ENCODE measurements at places on chromosomes 3 and 15. TPM values are rescaled to one million over a fixed set of nuclear protein-coding genes. Genes with fewer than 3 reads are reported as not detected.

DNA sequence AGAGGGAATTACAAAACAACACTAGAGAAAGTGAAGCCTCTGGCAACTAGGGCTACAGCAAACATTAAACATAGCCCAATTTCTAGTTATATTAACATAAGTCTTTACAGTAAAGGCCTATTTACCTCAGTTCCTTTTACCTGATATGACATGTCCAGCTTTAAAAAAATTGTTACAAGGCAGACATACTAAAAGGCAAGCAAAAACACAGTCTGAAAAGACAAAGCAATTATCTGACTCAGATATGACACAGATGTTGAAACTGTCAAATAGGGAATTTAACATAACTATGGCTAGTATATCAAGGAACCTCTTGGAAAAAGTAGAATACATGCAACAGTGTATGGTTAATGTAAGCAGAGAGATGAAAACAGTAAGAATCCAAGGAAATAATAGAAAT lies 238.6 kb downstream of the RAP2B start:
- no peak overlapping the region for H3K27ac ChIP-seq
- no peak for DNase-seq
- H3K36me3 ChIP-seq, result no peaks in the 10 kb centered on the region
- H3K4me1 ChIP-seq, result no peaks in the 10 kb centered on the region
- H3K27me3 ChIP-seq, result no peaks in the 10 kb centered on the region

DNA sequence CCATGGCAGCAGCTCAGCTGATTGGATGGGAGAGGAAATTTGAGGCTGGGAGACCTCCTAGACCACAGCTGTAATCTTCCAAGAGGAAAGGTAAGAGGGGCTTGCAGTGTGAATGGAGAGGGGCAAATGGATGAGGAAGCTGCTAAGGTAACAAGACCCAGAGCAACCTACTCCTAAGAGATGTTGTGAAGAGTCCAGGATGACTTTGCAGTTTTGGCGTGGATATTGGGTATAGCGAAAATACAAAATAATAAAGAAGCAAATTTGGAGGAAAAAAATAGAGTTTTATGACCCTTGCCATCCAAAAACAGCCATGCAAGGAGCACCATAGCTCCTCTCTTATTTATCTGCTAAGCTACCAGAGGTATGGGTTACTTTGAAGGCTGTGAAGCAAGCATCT lies 186.6 kb downstream of the GREM1 start:
- DNase-seq, result no peak
- no peaks in the 10 kb centered on the region for H3K36me3 ChIP-seq
- H3K4me3 ChIP-seq, result no peak overlapping the region
- H3K4me1 ChIP-seq, result no peaks in the 10 kb centered on the region
- H3K27me3 ChIP-seq, result no peaks in the 10 kb centered on the region

DNA sequence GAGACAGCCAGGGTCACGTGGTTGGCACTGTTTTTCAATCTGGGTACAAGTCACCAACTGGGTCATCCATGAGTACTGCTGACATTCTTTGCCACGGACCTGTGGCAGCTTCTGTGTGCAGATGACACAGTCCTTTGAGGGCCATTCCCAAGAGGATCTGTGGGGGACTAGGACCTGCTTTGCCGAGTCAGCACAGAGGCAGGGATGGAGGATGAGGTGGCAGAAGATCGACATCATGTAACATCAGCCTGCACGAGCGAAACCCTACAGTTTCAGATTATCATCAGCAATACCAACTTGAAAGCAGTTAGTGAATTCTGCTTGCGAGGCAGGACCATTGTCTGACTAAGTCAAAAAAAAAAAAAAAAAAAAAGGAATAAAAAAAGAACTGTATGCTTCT lies 227.7 kb downstream of the FOXP1 start:
- peaks cover 35% of the 10 kb centered on the region for H3K4me1 ChIP-seq
- no peak overlapping the region for H3K27ac ChIP-seq
- DNase-seq, result no peak
- H3K36me3 ChIP-seq, result peaks cover 30% of the 10 kb centered on the region

GRCh38 chr3:184773283-184774186 lies 38.4 kb upstream of the VPS8 start:
- no peak overlapping the region for H3K4me3 ChIP-seq
- peaks cover 2% of the 10 kb centered on the region for H3K4me1 ChIP-seq
- no peak for DNase-seq
- H3K27ac ChIP-seq, result no peak overlapping the region

GRCh38 chr3:8642001-8642400 lies 2.6 kb downstream of the SSUH2 start:
- H3K27me3 ChIP-seq, result peaks cover 4% of the 10 kb centered on the region
- no peak overlapping the region for H3K4me3 ChIP-seq
- no peaks in the 10 kb centered on the region for H3K4me1 ChIP-seq

GRCh38 chr3:38136393-38136776 lies 542 bp downstream of the ACAA1 start:
- H3K27ac ChIP-seq, result peak overlapping the region; percentile 80
- no peak for DNase-seq
- no peaks in the 10 kb centered on the region for H3K27me3 ChIP-seq
- H3K36me3 ChIP-seq, result peaks cover 40% of the 10 kb centered on the region
- H3K4me3 ChIP-seq, result peak overlapping the region; percentile 95
- peaks cover 78% of the 10 kb centered on the region for H3K4me1 ChIP-seq

- H3K4me3 ChIP-seq, result no peak overlapping the region
- no peaks in the 10 kb centered on the region for H3K36me3 ChIP-seq
- H3K4me1 ChIP-seq, result no peaks in the 10 kb centered on the region
- H3K27ac ChIP-seq, result no peak overlapping the region
Measured at GRCh38 chr15:92633001-92633400, 22.6 kb downstream of the FAM174B start.

DNA sequence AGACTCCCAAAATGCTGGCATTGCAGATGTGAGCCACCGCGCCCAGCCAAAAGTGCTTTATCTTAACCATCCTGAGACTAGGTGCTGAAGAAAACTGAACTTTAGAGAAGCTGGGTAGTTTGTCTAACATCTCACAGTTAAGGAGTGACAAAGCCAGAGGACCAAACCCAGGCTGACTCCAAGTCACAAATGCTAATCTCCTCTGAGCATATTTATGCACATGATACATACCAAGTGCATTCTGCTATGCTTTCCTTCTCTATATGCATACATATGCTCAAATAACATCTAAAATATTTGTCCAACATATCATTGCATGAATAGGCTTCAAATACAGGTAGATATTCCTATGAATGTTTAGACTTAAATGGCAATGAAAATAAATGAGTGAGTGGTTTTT lies 256.9 kb downstream of the CTNNB1 start:
- H3K27ac ChIP-seq, result no peak overlapping the region
- DNase-seq, result no peak
- no peak overlapping the region for H3K4me3 ChIP-seq
- no peaks in the 10 kb centered on the region for H3K4me1 ChIP-seq
- H3K36me3 ChIP-seq, result no peaks in the 10 kb centered on the region

DNA sequence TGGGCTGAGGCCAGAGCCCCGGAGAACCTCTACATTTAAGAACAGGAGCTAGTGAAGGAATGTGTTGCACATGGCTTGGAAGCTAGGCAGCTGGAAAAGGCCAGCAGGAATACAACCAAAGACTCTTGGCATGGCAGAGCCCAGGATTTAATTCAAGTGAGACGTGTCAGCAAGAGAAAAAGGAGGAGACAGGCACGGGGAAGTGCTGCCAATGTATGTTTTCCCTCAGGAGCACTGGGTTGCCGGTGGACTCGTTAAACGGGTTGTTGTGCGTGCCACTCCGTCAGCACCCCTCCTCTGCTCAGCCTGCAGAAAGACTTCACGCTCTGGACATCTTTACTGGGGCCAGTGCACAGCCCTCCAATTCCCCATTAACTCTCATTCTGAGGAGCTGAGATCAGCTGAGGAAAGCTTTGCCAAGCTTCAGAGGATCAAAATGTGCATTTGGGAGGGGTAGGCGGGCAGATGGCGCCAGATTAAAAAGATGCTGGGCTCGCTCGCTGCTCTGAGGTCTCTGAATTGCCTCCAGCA lies 103.7 kb downstream of the PDZRN3 start:
- H3K36me3 ChIP-seq, result no peaks in the 10 kb centered on the region
- DNase-seq, result no peak
- H3K27me3 ChIP-seq, result no peaks in the 10 kb centered on the region
- no peak overlapping the region for H3K4me3 ChIP-seq

DNA sequence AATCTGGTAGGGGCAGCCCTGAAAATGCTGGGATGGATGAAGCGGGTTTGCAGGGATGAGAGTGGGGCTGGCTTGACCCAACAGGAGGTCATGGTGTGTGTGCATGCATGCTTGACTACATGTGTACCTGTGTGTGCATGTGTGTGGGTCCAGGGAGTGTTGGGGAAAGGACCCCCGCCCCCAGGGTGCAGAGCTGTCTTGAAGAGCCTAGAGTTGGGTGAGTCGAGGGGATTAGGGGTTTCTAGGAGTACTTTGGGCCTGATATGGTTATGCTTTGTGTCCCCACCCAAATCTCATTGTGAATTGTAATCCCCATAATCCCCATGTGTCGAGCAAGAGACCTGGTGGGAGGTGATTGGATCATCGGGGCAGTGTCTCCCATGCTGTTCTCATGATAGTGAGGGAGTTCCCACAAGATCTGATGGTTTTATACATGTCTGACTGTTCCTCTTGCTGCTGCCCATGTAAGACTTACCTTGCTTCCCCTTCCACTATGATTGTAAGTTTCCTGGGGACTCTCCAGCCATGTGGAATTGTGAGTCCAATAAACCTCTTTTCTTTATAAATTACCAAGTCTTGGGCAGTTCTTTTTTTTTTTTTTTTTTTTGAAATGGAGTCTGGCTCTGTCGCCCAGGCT lies 5.2 kb upstream of the LCTL start:
- no peaks in the 10 kb centered on the region for H3K36me3 ChIP-seq
- no peak overlapping the region for H3K27ac ChIP-seq
- no peak overlapping the region for H3K4me3 ChIP-seq
- peaks cover 7% of the 10 kb centered on the region for H3K4me1 ChIP-seq
- no peaks in the 10 kb centered on the region for H3K27me3 ChIP-seq
- DNase-seq, result no peak

Gene COLQ
- 3.7 TPM for total RNA-seq

Gene LRRIQ4
- total RNA-seq, result not detected

Gene GNB5
- 79.6 TPM for total RNA-seq

Gene KIF15
- total RNA-seq, result 0.11 TPM
